MV-4-11 (cell line): ENCODE measurements at places on chromosomes 1 and 21.

DNA sequence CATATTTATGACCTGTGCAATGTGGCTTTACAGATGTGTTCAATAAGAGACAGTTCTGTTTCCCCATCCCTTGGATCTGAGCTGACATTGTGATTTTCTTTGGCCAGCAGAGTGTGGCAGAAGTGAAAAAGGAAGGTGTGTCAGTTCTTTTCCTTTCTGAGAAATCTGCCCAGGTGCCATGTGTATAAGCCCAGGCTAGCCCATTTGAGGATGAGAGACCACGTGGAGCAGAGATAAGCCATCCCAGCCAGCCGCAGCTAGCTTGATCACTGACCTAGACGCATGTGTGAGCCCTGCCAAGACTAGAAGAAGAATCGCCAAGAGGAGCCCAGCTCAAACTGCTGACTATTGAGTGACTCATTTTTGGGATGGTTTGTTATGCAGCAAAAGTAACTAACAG lies 127.8 kb downstream of the KCNJ6 start:
- DNase-seq: no peak

GRCh38 chr1:29539971-29540370 lies 303.6 kb downstream of the PTPRU start:
- DNase-seq: no peak

DNA sequence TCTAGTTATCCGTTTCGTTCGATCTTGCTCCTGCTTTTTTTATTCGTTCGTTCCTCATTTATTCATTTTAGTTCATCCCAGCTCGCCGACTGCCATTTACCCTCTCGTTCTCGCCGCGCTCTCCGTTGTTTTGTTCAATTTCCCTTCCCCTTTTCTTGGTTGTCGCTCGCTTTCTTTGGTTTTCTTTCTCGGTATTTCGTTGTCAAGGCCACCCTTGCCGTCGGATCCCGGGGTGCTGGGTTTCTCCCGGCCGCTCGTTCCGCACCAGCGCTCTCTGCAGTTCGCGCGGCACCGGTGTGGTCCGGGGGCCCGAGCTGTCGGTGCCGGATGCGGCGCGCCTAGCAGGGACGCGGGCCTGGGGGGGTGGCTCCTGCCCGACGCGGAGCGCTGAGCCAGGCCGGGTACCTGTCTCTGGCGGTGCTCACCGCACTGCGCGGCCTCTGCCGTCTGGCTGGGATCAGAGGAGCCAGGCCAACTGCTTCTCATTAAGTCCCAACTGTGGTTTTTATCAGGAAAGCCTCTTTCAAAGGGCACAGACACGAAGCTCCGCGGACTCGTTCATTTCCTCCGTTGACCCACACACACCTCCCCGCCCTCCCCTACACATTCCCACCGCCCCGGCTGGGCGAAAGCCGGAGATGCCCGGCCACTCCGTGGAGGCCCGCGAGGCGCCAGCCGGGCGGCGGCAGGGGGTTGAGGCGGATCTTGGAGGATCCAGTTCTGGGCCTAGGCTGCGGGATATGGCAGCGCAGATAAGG lies 1.6 kb downstream of the ALX3 start:
- peak; percentile 67 for DNase-seq

- no peak for DNase-seq
Measured at GRCh38 chr1:58312971-58313563, 233.5 kb downstream of the OMA1 start.

- DNase-seq: peak; percentile 13
Measured at GRCh38 chr1:233331676-233332519, 4.4 kb downstream of the MAP3K21 start.

DNA sequence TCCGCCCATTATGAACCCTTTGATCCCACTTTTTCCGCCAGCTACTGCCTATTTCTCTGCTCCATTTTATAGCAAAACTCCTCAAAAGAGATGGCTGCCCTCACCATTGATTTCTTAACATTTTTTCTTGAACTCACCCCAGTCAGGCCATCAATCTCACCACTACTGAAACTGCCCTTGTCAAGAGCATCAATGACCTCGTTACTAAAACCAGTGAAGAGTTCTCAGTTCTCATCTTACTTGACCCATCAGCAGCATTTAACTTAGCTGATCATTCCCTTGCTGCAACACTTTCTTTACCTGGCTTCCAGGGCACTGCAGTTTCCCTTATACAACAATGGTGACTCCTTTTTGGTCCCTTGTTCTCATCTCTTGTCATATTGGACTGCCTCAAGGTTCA lies 35.2 kb upstream of the FASLG start:
- no peak for DNase-seq

DNA sequence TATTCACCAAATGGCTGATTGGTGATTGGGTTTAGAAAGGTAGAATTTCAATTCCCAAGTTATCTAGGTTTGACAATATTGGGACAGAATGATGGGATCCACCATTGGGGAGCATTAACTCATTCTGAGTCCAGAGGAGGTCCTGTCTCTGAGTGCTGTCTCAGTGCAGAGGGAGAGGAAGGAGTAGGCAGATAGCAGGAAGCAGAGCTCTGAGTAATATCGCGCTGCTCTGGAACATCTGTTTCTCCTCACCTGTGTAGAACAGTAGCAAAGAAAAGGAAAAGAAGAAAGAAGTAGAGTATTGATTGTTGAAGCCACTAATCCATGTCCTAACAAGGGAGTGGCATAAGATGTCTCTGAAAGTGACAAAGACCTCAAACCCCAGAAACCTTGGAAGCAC lies 1657.8 kb downstream of the MRPL39 start:
- no peak for DNase-seq

- no peak for DNase-seq
Measured at GRCh38 chr21:44059710-44060109, 47.5 kb upstream of the PWP2 start.

DNA sequence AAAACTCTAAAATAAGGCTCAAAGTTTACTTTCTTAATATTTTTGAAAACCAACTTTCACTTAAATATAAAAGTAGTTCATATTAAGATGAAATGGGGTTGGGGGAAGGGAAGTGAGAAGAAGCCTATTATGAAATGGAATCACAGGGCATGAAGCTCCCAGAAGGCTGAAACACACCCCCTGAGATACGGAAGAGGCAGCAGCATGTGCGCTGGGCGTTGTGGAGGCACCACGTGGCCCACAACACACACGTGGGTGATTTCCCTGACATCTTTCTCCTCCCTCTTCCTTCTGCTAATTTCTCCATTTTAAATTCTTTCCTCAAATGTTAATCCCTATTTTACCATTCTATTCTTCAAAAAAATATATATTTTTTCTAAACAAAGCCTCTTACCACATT lies 35.6 kb upstream of the SEC16B start:
- DNase-seq: no peak

DNA sequence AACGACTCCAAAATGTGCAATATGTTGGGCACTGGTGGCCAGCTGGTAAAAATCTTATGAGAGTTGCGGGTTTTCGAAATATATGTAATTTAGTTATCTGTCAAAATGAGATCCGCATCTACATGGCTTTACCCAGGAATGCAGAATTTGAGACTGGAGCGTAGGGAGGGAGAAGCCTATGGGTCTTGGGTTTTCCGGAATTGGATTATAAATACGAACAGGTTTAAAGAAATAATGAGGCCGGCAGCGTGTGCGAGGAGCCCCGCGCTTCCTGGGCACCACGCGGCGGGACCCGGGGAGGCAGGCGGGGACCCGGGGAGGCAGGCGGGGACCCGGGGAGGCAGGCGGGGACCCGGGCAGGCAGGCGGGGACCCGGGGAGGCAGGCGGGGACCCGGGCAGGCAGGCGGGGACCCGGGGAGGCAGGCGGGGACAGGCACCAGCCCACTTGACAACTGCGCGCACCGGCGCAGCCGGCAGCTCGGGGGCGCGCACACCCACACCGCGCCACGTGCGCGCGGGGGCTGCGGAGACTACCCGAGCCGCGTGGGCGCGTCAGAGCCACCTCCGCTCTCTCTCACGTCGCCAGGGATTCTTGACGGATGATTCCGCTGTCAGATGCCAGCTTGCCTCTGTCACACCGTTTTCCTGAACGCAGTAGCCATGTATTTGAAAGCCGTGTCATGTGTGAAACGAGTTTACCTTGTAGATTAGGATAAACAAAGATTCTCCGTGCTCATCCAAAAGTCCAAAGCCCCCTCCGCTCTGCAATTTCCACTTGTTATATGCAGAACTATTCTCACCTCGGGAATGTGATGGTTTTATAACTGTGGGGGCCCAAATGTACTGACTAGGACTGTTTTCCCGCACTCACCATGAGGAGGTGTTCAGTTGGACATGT lies 54.3 kb upstream of the HNRNPU start:
- peak; percentile 86 for DNase-seq

GRCh38 chr1:169041366-169041765 lies 65.1 kb upstream of the ATP1B1 start:
- peak; percentile 91 for DNase-seq

GRCh38 chr1:53685272-53686051 lies 53.5 kb downstream of the GLIS1 start:
- no peak for DNase-seq

- DNase-seq: no peak
Measured at GRCh38 chr21:26422138-26422537, 150.9 kb downstream of the CYYR1 start.

- DNase-seq: peak; percentile 52
Measured at GRCh38 chr1:115951560-115951959, 24.8 kb upstream of the SLC22A15 start.

DNA sequence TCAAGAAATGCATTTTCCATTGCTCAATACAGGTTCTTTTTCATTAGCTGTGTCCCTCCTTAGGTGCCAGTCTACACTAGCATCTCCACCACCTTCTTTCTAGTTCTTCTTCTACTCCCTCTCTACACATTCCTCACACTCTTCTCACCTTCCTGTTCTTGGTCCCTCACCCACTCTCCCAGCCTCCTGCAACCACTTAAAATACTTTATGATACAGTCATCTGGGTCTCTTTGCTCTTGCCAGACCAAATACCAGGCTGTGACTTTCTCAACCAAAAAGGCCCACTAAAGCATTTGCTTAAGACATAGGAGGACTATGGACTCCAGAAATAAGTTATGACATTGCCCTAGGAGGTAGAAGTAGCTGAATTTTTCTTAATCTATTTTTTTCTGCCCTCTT lies 35.1 kb downstream of the PIGM start:
- no peak for DNase-seq

DNA sequence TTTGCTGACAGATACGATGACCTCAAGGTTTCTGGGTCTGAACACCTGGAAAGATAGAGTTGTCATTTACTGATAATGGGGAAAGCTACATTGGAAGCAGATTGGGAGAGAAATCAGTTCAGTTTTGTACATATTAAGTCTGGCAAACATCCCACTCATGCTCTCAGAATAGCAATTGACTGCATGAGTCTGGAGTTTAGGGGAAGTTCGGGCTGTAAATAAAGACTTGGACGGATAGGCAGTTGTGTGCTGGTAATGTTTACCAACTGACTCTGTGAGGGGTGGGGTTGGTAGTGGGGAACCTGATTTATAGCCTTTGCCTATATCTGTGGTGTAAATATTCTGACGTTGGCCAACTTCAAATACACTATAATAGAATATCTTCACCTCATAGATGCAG lies 4.0 kb downstream of the H6PD start:
- peak; percentile 35 for DNase-seq

GRCh38 chr1:23576338-23577055 lies 17.2 kb upstream of the ID3 start:
- DNase-seq: no peak

- no peak for DNase-seq
Measured at GRCh38 chr1:62875676-62876075, 91.7 kb downstream of the ATG4C start.

DNA sequence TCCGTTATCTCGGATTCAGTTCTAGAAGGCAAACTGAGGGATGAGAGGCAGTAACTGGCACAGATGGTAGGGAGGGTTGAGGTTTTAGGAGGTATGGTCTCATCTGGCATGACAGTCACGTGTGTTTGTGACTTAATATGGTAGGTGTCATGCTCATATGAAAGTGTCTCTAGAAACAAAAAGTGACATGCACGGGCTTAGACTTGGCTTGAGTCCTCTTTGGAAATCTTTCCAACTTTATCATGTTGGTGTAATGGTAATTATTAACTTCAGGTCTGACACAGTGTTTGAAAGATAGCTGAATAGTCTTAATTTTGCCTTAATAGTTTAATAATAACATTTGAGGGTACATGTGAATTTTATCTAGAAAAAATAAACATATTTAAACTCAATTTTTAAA lies 218.1 kb downstream of the FMN2 start:
- no peak for DNase-seq

DNA sequence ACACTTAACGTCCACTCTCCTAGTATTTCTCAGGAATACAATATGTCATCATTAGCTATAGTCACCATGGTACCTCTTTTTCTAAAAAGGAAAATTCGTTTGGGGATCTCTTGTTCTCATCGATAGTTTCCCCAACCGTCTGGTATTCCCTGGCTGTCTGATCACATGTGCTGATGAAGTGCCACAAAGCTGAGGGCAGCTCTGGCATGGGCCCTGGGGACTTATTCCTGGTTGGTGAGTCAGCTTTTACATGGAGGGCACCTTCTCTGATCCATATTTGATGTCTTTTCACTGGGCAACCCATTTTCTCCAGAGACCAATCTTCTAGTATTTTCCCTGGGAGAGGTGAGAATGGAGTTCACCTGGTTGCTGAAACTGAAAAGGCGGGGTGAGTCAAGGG lies 39.5 kb downstream of the CHD1L start:
- DNase-seq: no peak

DNA sequence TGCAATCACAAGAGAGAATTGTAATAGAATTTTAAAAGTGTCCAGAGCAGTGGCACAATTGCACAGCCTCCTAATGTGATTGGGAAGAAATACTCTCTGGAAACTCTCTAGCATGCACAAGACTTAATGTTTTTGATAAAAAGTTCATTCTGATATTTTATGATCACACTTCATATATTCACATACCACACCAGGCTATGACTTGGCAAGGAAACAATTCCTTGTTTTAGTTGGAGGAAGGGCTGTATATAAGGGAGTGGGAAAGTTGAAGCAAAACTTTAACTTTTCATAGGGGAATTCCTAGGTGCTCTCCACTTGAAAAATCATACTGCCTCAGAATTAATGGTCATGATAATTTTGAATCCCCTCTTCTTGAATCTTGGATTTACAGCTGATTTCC lies 61.5 kb upstream of the ASB17 start:
- DNase-seq: no peak

DNA sequence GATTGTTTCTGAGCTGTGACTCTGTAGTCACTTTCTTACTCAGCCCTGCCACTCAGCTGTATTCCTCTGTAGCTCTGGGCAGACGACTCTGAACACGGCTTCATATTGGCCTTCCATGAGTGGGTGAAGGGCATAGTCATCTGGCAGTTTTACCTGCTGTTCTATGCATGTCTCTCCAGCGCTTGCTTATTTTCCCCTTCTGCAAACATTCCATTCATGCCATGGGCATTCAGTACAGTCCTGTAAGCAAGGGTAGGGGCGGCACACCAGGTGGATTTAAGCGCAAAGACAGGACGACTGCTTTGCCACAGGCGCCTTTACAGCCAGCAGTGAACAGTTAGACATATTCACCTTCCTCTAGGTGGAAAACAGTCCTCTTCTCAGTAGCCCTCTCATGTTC lies 4.4 kb upstream of the WDR26 start:
- DNase-seq: no peak

DNA sequence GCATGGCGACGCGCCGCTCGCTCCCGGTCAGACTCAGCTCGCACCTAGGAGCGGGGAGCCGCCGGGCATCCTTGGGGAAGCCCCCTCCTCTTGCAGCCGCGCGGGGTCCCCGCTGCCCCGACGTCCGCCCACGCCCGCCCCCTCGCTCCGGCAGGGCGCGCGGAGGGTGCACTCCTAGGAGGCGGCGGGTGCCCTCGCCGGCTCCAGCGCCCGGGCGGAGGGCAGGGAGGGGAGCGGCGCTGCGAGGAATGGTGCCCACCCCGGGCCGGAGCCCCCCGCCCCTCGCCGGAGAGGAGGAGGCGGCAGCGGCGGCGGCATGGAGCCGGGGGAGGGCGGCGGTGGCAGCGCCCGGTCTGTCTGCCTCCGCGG lies 488 bp downstream of the FAM78B start:
- DNase-seq: no peak

GRCh38 chr1:174222166-174222949 lies 63.0 kb downstream of the RABGAP1L start:
- no peak for DNase-seq
